Renal cortex interstitium (tissue), 15 donors: ENCODE measurements at places on chromosomes 6 and 20.

DNA sequence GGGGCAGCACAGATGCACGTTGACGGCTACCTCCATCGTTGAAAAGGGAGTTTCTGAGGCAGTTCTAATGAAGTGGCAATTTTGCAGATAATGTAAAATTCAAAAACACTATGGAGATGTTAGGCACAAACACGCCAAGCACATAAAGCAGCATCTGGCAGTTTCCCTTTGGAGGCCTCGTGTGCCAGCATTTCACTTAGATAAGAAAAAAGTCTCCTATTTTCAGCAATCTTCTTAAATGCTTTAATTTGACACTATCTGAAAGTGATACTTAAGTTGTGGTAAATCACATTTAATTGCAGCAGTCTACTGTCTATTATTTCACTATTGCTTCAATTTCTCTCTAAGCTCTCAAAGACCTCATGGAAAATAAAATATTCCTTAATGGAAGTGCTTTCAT lies 125.3 kb upstream of the PROKR2 start:
- no peak for DNase-seq

- no peak for DNase-seq
These were observed 29.6 kb downstream of the QKI start for GRCh38 chr6:163444077-163444476.

GRCh38 chr20:45153752-45154151 lies 20.9 kb upstream of the PI3 start:
- no peak for DNase-seq

- no peak for DNase-seq
These were observed 29.5 kb upstream of the ADGRF1 start for GRCh38 chr6:47071681-47072080.

- peak; percentile 31 for DNase-seq
These were observed 60.9 kb upstream of the MC3R start for GRCh38 chr20:56187534-56188165.

- no peak for DNase-seq
These were observed 302.2 kb upstream of the EPHA7 start for GRCh38 chr6:93721386-93722048.

GRCh38 chr6:51568771-51569170 lies 518.6 kb downstream of the PKHD1 start:
- DNase-seq, result no peak

DNA sequence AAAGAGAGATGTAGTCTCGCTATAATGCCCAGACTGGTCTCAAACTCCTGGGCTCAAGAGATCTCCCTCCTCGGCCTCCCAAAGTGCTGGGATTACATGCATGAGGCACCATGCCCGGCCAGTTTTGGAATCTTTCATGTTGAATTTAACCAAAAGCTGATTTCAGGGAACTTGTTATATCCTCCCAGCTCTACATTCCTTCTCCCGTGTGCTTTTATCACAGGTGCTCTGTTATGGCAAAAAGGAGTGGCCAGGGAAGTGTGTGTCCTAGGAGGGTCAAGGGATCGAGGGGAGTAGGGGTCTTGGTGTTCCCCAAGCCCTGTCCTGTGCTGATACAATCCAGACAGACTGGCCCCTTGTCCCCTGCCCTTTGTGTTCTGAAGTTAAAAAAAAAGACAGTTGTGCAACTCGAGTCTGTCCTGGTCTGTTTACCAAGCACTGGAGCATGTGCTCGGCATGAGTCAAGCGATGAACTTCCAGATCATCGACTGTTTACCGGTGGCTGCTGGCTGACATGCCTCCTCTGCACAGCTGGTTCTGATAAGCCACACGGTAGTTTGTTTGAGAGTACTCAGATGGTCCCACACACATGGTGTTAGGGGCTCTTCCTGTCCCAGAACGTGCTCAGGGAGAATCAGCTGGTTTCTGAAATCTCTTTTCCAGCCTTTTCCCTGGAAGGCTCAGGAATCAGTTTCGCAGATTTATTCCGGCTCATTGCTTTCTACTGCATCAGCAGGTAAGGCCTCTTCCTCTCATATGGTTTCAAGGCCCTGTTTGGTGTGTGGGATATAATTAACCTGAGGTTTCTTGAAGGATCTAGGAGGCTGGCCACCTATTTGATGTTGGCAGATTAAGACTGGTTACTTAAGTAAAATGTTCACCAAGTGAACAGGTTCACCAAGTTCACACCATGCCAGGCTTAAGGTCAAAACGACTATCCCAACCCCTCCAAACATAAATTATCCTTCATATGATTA lies 52.6 kb upstream of the NAA20 start:
- DNase-seq, result no peak

- DNase-seq, result no peak
These were observed 727.2 kb upstream of the MARCKS start for GRCh38 chr6:113129991-113130390.

DNA sequence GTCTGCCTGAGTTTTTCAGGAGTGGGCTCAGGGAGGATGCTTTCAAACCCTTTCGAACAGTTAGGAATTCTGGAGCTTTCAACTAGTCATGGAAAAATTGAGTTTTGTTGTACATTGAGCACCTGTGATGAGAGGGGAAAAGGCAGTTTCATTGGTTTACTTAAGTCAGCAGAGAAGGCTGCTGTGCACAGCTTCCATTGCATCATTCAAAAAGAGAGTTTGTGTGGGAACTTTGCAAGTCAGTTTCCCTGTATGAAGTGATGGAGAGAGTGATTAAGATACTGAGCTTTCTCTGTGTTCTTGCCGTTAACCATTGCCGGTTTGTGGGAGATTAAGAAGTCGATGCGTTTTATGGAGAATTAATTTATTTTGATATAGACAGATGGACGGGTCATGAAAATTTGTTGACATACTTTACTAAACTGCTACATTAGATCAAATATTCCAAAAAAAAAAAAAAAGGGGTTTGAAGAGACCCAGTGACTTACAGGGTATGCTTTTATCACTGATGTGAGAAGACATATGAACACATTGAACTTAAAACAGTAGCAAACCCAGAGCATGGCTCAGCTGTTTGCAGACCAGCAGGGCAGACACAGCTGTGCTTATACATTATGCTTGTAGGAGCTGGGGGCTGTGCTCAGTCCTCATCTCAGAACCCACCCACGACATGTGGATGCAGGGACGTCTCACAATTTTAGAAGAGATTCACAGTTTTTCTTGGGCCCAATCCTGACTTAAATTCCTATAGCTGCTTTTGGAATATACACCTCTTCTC lies 234.1 kb downstream of the SOX4 start:
- no peak for DNase-seq

DNA sequence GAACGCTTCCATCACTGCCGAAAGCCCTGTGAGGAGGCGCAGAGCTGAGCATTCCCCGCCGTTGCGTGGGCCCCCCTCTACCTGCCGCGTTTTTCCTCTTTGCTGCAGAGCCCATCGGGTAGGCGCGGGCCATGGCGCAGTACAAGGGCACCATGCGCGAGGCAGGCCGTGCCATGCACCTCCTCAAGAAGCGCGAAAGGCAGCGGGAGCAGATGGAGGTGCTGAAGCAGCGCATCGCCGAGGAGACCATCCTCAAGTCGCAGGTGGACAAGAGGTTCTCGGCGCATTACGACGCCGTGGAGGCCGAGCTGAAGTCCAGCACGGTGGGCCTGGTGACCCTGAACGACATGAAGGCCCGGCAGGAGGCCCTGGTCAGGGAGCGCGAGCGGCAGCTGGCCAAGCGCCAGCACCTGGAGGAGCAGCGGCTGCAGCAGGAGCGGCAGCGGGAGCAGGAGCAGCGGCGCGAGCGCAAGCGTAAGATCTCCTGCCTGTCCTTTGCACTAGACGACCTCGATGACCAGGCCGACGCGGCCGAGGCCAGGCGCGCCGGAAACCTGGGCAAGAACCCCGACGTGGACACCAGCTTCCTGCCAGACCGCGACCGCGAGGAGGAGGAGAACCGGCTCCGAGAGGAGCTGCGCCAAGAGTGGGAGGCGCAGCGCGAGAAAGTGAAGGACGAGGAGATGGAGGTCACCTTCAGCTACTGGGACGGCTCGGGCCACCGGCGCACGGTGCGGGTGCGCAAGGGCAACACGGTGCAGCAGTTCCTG lies 693 bp downstream of the FAM50B start:
- DNase-seq, result no peak

GRCh38 chr6:95325916-95326315 lies 251.4 kb upstream of the MANEA start:
- no peak for DNase-seq

DNA sequence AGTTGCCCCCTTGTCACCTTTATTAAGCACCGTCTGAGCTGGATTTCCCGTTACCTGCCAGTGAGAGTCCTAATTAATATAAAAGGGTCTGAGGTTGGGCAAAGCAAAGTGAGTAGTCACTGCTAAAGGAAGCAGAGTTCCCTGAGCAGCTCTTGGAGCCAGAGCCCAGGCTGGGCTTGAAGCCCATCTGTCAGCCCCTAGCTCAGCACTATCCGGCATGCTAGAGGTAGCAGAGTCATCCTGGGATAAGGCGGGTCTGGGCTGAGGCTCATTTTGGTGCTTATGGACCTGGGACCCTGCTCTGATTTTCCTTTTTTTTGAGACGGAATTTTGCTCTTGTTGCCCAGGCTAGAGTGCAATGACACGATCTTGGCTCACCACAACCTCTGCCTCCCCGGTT lies 46.2 kb downstream of the ADNP start:
- no peak for DNase-seq

DNA sequence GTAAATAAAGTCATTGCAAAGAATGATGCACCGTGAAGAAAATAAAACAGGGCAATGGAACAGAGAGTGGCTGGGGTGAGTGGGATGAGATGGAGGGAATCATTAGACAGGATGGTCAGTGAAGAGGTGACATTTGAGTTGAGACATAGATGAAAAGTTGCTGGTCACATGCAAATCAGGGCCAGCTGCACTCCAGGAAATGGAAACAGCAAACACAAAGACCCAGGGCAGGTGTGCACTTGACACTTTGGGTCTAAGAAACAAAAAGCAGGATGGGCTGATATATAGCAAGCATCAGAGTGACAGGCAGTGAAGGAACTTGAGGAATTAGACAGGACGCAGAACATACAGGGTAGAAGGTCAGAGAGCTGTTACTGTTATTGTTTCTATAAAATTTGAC lies 171.5 kb upstream of the RIPOR2 start:
- no peak for DNase-seq

DNA sequence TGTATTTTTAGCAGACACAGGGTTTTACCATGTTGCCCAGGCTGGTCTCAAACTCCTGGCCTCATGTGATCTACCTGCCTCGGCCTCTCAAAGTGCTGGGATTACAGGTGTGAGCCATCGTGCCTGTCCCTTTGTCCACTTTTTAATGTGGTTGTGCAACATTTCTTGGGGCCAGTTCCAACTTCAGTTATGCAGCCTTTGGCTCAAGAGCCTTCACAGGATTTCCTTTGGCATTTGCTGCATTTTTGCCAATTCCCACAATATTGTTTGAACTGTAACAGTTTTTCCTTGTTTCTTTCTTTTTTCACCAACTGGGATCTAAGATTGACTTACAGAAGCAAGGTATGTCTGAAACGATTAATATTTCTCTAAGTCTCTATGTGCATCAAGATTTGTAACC lies 63.6 kb downstream of the EDN1 start:
- no peak for DNase-seq

DNA sequence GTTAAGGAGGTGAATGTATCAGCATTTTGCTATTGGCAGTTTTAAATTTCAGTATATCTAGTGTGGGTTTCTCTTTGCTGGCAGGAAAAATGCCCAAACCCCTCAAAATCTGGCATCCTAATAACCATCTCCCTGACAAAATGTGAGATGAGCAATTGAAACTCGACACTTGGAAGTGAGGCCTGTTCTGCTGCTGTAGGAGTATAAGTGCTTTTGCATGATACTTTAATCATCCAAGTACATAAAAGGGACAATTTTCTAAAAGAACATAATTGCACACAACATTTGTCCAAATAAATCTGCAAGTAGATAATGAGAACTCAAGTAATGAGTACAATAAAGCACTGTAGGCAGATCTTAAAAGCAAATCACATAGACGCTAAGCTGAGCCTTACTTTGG lies 36.5 kb downstream of the LAMP5 start:
- no peak for DNase-seq

DNA sequence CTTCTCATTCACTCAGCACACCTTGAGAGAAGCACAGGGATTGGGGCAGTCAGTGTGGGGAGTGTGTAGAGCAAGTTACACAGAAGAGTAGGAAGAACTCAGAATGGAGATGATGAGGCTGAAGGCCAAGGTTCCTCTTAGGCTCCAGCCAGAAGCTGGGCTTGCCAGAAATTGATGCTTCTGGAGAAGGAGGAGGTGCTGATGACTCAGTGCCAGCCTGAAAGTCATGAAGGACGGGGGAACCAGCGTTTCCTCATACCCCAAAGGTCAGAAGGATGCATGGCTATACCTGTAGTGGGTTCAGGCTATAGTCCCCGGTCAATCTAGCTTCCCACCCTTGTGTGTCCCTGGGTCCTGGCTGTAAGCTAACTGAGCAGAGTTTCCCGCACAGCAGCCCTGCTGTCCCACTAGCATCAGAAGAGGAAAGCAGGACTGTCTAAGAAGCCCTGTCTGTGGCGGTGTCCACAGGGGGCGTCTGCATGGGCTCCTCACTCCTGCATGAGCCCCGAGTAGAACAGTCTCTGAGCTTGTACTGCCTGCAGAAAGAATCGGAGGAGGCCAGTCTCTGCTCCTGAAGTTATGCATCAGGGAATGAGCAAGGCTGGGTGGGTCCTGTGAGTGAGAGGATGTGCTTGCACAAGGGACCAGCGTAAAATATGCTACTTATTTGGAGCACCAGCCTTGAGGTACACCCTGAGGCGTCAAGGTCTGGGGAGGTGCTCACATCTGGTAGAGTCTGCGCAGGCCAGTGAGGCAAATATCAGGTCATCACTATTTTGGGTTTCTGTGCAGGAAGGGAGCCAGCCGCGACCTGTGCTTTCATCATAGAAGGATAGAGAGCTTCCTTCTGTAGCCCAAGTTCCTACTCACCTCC lies 148.5 kb downstream of the MRPL14 start:
- DNase-seq, result no peak
